ENCODE measurements at places on chromosomes 7 and 10.

DNA sequence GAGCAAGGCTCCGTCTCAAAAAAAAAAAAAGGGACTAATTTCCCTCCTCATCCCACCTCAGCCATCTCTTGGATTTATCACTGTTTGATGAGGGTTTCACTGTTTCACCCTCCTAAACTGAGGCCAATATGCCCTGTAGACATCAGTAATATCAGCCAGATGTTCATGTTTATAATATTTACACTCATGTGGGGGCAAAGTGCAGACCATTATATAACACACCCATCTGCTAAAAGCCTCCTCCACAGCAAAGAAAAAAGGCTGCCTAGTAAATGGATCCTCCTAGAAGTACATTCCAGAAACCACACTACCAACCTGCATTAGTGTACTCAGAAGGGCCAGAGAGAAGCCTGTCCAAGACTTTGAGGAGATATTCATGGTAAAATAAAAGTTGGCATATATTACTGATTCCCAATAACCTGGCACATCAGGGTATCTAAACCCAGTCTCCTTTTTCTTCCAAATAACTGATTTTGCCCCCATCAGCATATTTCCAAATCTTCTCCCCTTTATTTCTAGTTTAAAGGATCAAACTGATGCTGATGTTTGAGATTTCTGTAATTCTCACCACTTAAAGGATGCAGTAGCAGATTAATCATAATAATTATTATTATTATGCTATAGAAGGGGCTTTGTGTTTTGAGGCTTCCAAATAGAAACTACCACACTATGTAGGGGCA is 55.1 kb downstream of the LGI1 start:
- DNase-seq: no peak

GRCh38 chr7:114419441-114420272 is 5.0 kb downstream of the FOXP2 start:
- DNase-seq: no peak

GRCh38 chr7:49159536-49159935 is 235.2 kb downstream of the CDC14C start:
- peak; percentile 57 for DNase-seq

DNA sequence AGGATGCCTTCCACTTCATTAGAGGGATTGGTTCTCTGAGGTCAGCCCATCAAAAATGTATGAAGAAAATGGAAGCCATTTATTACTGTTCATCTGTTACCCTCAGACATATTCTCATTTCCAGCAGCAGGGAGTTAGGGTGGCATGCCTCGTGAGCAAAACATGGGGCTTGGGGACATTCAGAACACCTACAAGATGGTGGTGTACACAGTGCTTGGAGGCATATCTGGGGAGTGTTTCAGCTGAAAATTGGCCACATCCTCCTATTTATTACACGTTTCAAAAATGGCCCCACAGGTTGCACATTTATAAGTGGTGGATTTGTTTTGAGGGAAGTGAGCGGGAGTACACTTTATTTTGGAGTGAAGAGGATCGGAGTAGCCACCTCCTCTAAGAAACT is 93.4 kb downstream of the SPAG6 start:
- no peak for DNase-seq

- DNase-seq: no peak
Observed at GRCh38 chr7:13257661-13258060, 570.2 kb downstream of the ARL4A start.

GRCh38 chr7:78134256-78134655 is 335.7 kb downstream of the PHTF2 start:
- peak; percentile 10 for DNase-seq

DNA sequence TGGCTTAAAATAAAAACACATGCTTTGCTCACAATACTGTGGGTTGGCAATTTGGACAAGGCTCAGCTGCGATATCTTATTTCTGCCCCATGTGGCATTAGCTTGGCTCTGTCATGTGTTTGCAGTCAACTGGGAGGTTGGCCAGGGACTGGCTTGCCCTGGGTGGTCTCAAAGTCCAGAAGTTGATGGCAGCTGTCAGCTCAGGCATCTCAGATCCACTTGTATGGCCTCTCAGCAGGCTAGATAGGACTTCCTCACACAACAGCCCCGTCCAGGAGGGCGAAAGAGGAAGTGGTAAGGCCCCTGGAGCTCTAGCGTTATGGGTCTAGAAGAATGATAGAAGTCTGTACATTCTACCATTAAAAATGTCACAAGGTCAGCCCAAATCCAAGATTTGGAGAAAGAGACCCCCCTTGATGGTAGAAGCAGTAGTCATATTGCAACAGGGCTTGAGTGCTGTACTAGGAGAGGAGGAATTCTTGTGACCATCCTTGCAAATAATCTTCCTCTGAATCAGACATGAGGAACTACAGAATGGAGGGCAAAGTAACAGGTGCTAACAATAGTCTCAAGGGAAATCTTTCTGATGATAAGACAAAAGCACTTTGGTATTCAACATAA is 166.2 kb downstream of the FAM107B start:
- no peak for DNase-seq

DNA sequence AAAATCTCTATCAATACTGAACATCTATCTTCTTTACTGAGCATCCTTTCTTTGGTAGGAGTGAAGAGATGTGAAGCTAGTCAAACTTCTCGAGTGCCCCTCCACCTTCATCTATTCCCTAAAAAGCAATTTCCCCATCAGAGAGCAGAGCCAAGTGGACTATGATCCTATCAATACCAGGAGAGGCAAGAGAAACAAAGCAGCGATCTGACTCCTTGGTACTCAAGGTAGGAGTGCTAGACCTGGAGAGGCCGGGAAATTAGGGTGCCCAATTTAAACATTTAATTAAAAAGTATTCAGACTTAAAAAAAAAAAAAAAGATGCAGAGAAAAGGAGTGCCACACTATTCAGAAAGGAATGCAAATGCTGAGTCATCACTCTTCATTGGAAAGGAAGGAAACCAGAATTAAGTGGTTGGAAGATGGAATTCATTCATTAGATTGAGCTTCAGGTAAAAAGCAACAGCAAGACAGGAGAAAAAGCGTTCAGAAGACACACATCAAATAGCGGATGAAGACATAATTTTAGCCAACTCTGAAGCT is 1.6 kb downstream of the TIAL1 start:
- no peak for DNase-seq

- peak; percentile 78 for DNase-seq
Observed at GRCh38 chr10:113612154-113612553, 51.7 kb downstream of the NRAP start.

DNA sequence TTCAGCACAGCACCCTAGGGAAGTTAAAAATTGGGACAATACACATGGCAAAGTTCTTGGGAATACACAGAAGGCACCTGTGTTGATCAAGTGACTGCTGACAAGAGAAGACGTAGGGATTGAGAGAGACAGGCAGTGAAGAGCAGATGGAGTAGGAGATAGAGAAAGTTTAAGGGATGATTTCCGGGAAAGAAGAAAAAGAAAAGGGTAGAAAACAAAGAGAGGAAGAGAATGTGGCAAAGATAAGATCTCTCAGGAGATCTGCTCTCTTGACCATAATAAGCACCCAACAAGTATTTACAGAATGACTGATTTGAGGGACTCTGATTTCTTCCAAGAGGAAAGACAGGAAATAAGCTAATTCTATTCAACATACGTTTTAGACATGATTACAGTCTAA is 15.1 kb upstream of the RALA start:
- DNase-seq: no peak

GRCh38 chr10:102511583-102512274 is 8.0 kb downstream of the SUFU start:
- DNase-seq: no peak

DNA sequence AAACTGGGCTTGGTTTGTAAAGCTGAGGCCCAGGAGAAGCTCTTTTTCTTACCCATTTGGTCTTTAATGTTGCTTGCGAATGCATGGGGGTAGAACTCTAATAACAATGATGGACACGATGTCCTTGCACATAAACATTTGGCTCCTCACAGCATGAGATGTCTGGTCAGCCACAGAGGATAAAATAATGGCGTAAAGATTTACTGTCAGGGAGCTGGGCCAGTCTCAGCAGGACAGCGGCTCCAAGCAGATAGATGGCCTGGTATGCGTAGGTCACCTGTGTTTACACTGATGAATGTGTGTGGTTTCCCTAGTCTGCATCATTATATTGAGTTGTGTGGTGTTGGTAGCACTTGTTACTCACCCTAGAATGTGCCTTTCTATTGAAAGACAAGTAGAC is 537.4 kb downstream of the CNTNAP2 start:
- peak; percentile 75 for DNase-seq

GRCh38 chr7:158730383-158731346 is 26.1 kb upstream of the NCAPG2 start:
- DNase-seq: no peak

DNA sequence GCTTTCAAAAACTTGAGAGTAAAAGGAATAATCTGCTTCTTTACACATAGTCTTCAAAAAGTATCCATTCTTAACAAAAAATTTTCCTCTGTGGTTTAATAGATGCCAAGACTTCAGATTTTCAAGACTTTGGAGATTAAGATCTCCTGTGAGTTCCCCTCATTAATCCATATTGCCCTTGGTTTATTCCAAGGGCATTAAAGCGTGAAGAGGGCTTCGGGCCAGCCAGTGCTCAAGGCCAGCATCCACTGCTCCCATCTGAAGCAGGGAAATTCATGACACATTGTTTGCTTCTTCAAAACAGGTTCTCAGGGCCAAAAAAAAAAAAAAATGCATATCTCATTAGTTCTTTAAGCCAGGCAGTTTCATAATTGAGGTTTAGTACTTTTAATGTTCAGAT is 137.3 kb upstream of the RHOBTB1 start:
- no peak for DNase-seq

DNA sequence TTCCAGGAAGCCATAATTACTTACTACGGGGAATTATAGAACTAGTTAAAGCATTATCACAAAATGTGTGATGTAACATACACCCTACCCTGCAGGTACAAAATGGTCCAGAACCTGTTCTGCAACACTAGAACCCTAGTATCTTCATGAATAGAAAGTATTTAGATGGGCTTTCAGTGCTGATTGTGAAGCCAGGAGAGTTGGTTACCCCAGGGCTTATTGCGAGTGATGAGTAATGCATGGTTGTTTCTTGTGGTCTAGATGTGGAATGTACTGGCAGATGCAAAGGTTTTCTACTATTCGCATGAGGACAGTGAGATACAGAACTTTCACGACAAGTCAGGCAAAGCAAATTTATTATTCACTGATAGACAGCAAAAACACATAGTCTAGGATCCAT is 33.6 kb upstream of the AGR3 start:
- no peak for DNase-seq

DNA sequence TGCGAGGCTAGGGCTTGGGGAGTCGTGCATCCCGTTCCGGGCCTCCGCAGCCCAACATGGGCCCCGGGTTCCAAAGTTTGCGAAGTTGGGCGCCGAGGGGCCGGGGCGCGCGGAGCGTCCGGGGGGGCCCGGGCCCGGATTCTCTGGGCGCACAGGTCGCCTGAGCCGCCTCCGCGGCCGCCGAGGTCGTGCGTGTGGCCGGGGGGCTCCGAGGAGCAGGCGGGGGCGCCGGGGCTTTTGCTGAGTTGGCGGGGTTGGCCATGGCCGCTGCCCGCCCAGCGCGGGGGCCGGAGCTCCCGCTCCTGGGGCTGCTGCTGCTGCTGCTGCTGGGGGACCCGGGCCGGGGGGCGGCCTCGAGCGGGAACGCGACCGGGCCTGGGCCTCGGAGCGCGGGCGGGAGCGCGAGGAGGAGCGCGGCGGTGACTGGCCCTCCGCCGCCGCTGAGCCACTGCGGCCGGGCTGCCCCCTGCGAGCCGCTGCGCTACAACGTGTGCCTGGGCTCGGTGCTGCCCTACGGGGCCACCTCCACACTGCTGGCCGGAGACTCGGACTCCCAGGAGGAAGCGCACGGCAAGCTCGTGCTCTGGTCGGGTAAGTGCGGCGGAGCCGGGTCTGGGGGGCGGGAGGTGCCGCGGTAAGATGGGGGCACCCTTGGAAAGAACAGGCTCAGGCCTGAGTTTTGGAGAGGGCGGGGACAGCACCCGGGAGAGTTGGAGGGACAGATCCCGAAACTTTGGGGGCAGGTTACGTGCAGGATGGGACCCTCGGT is 643 bp downstream of the SMO start:
- no peak for DNase-seq

- DNase-seq: no peak
Observed at GRCh38 chr10:61877887-61878739, 23.4 kb upstream of the ARID5B start.

DNA sequence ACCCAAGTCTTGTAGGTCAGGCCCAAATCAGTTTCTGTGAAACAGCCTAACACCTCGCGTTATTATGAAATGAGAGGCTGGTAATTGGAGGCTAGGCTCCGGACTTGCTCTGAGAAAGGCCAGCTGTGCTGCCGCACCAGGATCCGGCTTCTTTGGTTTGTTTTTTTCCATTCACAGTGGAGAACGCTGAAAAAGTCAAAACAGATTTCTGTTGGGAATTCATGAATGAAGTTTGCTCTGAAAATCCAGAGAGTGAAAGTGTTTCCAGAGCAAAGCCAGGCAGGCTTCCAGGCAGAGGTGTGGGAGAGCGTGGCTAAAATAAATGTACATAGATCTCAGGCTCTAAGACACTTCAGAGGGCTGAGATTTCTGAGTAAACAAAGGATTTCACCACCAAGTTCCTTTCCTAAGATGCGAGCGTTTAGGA is 240.1 kb downstream of the TRIL start:
- no peak for DNase-seq

DNA sequence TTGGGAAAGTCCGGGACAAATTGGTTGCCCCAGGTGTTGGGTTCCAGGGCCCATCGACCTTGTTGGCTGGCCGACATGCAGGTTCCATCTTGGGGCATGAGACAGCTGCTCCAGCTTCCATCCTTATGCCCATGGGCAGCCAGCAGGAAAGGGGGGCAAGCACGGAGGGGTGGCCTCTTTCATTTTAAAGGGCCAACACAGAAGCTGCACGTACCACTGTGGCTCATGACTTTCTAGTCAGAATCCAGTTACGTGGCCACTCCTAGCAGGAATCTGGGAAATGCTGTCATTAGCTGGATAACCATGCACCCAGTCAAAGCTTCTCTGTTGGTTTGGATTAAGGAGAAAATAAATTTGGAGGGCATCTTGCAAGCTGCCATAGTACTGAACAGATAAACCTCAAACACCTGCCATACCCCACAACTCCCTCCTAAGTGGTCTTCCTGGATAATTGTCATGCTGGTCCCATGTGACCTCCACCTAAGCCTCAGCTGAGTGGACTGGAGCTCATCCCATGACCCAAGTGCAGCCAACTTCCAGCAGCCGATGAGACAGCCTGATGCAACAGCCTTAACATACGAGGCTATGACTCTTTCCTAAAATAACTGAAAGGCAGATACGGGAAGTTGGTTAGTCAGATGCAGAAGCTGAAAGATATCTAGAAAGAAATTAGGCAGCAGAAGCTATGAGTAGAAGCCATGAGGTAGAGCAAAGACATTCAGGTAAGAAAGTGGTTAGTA is 21.4 kb upstream of the GSDME start:
- DNase-seq: no peak

GRCh38 chr10:63504145-63504881 is 16.9 kb upstream of the REEP3 start:
- DNase-seq: no peak

GRCh38 chr7:134069187-134069586 is 58.0 kb upstream of the LRGUK start:
- DNase-seq: no peak
